Neural crest cell (in vitro differentiated cells): ENCODE measurements at places on chromosomes 2 and 18.

DNA sequence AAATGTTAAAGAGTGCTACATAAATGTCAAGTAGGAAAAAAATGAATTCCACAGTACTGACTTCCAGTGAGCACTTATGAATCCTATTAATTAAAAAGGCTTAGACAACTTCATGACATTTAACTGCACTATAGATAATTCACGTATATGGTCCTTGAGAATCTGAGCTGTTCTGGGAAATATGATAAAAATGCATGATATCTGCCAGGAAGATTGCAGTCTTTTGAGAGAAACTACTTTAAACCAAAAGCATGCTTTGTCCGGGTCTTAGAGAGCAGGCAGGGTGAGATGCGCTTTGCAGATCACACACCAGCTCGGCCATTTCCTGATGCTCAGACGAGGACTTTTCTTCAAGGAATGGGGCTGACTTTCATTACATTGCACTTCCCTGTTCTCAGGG lies 42.6 kb downstream of the CMPK2 start:
- DNase-seq: no peak

GRCh38 chr2:95353055-95353575 lies 49.4 kb upstream of the FAHD2A start:
- no peak for DNase-seq

DNA sequence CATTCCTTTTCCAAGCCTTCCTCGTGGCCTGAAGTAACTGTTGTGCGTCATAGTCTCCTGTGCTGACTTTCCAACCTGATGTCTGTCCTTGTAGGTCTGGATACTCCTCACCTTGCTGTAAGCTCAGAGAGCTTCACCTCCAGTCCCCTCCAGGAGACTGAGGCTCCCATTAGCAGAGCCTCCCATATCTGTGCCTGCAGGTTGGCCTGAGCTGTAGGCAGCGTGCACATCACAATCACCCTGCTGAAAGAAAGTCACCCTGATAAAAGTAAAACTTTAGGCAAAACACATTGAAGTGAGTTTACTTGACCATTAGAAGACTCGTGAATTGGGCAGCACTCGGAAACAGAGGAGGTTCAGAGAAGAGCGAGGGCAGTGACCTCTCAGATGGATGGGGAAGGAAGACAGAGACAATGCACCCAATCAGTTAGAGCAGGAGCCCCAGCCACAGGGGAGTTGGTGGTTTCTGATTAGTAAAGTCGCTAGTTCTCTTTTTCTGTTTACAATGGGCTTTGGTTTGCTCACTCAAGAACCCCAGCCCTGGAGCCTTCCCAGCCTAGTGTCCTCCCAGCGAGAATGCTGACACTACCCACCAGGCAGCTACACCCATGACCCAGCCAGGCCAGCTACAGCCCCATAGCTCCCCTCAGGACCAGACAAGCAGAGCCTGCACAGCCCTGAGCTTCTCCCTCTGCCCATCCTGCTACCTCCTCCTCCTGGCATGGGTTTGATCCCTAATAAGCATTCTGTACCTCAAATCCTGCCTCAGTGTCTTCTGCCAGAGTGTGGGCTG lies 12.1 kb upstream of the TPO start:
- DNase-seq: no peak

DNA sequence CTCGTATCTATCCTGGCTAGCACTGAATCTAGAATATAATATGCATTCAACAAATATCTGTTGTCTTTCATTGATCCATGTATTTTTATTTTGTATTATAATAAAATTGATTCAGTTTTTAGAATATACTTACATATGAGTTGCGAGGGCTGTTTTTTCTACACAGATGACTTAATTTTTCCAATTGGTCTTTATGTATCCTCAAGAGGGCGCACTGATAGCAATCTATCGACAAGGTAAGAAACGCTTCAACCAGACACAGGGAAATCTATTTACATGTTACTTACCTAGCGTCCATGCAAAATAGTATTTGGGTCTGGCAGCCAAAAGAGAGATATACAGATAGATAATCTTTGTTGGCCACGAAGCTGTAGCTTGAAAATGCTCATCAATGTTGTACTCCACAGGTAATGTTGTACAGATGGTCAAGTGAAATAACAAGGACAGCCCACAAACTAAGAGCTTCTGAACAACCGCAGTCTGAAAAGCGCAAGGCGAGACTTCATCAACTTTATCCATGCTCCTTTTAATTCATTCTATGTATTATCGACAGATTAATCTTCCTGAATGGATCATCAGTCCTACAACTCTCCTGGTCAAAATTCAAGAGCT lies 35.5 kb upstream of the KIDINS220 start:
- DNase-seq: no peak

DNA sequence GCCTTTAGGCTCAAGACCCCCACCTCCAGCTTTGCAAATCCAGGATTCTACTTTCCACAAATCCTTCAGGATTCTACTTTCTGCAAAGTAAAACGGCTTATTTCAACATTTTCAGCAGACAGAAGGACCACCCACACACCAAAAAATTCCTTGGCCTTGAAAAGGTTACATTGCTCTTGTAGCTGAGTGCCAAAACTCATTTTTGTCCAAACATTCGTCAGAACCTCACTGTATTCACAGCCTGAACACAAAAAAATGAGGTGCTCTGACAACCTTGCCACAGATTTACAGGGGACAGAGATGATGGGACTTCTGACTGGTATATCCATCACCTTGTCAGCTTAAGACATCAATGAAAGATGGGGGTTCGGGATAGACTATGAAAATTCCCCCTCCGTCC lies 63.0 kb upstream of the COX7A2L start:
- no peak for DNase-seq

DNA sequence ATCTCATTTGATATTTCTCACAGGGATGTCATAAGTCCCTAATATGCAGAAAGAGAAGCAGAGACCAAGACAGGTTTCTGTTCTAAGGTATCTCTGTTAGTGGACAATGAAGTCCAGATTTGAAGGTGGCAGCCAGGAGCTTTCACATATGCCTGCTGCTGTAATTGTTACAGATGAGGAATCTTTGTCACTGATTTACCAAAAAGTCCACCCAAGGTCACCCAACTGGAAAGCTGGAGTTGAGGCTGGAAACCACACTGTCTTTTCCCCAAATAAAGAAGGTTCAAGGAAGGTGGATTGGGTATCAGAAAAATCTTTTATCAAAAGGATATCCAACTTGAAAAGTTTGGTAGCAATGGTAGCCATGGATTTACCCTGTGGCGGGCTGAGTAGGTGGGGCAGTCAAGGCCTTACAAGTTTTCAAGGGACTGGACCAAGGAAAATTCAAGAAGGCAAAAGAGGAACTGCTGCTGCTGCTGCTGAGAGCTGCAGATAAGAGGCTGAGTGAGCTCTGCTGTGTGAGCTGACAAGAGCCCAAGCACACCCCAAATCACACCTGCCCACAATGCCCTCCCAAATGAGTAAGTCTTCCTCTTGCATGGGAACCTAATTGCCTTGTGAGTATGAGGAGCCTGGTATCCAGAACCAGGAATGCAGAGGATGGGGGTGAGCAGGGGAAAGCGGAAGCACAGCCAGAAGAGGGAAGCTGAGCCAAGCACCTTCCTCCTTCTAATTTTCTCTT lies 241.2 kb downstream of the ANAPC1 start:
- DNase-seq: no peak

GRCh38 chr18:23458830-23459529 lies 5.9 kb downstream of the RIOK3 start:
- no peak for DNase-seq

- no peak for DNase-seq
Measured at GRCh38 chr2:180456801-180457200, 449.7 kb upstream of the CWC22 start.

DNA sequence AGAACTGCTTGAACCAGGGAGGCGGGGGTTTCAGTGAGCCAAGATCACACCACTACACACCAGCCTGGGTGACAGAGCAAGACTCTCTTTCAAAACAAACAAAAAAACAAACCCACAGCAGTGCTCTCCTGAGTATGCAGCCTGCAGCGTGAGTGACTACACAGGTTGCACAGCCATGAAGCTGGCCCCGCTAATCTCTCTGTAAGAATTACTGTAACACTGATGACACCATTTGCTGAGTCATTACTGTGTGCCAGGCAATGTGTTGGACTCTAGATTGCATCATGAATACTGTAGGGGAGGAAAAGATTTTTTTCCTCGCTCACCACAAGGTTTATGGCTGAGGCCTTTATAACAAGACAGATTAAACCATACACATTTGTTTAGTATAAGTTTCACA lies 118.6 kb upstream of the ATP8B1 start:
- DNase-seq: no peak

DNA sequence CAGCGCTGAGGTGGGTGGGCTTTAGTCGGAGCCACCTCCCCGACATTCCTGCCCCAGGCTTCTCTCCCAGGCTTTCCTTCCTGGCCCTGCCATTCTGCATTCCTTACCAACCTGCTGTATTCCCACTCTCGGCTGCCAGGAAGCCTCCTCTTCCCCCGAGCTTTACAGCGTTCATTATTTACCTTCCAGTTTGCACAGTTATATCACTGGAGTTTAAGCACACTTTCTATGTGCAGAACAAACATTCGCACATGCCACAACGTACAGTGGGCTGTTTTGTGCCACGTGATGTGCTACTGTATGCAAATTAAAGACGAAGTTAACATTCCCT lies 246.3 kb downstream of the SOX11 start:
- no peak for DNase-seq

DNA sequence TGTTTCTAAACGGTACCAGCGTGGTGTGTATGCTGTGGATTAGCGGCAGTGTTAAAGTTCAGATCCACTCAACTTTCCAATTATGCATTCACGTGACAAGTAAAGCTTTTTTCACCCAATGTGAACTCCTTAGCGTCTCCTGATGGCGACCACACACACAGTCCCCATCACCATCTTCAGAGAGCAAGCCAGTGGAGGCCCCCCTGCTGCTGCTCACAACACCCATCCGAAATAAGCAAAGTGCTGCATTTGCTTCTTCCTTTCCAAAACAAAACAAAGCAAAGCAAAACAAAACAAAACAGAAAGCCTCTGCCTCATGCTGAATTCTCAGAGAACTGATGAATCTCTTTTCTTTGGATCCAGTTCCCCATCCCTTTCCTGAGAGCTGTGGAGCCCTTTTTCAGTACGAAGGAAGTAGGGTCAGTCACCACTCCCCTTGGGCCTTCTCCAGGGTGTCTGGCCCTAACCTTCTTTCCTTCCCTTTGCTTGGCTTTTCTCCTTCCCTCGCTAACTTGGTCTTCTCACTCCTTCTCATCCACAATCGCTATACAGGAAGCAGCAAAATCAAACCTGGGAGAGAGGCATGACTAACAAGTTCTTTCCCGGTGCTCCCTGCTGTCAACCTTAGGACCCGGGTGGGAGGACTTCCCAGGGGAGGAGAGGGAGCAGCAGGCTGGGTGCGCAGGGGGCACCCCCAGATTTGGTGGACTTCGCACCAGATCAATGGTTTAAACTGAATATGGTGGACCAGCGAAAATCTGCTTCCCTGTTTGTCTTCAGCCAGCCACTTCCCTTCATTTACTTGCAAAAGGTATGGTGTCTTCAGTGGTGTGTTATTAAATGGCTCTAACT lies 56.0 kb downstream of the NRP2 start:
- DNase-seq: no peak

- DNase-seq: no peak
Measured at GRCh38 chr2:144405982-144406788, 113.7 kb downstream of the ZEB2 start.
